ENCODE measurements at places on chromosomes 3 and 15.

GRCh38 chr3:20008646-20009045, 3.4 kb downstream of the PP2D1 start:
- no peak for DNase-seq

DNA sequence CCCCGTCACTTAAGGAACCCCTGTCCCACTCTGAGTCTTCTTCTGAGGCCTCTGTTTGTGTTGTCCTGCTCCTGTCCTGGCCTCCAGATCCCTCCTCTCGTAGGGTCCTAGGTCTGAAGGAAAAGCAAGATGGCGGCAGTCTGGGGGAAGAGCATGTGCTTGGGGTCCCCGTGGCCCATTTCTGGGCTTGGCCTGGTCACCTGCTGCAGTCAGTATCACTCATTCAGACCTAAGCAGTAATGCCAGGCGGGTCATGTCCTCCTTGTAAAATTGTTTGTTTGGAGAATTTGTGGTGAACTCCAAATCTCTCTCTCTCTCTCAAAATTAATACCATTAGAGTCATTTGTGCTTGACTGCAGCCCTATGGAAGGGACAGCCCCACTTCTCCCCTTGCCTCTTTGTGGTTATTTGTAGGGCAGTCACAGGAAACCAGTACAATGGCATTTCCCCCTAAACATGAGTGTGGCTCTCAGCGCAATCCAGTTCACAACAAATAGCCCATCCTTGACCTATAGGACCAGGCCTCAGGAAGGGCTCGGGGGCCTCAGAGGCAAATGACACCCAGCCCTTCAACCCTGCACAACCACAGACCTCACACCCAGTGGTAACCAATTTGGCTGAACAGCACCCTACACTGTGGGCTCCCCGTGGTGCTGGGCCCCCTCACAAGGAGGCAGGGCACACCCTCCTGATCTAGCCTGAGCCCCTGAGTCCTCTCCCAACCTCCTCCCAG, 173.5 kb downstream of the OR4M2 start:
- DNase-seq: no peak

DNA sequence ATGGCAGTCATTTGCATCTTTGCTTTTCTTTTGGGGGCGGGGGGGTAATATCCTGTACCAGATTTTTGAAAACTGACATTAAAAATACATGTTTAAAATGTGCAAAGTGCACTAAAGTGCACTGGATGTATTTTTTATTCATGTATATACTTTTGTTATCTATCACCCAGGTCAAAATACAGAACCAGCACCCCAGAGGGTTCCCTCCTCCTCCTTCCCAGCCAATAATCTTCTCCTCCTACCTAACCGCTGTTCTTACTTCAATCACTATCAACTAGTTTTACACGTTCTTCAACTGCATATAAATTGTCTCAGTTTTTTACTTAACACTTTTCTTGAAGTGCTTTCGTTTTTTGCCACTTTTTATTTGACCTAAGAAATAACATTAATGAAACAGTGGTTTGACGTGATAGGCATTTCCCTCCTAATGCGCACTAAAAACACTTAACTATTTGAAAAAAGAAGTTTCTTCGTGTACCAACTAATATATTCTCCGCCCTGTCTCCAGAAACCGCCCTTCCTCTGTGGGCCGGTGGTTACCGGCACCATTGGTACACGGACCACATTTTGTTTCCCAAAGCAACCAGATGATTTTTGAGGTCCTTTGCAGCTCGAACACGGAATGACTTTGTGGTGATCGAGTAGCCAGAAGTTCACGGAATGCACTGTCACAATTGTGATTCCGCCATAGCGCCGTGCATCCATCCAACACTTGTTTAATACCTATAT, 836 bp upstream of the AKAP13 start:
- DNase-seq: no peak

DNA sequence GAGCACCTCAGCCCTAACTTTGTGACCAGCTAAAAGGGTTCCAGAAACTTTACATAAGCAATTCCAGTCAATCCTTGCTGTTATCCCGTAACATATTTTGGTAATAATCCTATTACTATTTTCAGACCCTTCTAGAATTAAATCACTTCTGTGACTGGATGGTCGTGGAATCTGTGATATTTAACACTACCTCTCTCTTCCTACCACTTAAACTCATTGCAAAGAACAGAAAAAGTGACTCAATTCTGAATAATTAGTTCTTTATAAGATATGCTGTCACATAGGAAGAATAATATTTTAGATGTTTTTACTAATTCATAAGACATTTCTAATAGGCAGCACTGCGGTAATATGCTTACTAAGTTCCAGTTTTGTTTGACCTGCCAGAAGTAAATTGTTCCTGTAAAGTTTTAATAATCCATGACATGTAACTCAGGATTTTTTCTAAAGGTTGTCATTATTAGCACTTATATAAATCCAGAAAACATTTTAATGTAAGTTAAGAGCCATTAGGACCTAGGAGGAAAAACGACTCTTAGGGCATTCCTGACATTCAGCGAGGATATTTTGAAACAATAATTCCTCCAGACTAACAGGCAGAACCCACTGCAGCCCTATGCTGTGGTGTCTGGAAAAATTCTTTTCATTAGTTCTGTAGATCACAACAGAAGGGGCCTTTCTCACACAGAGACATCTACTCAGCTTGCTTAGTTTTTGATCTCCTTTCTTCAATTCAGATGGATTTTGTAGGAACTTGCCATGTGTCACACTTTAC, 113.3 kb upstream of the MBNL1 start:
- DNase-seq: peak; percentile 75

GRCh38 chr3:160810362-160811236, 54.6 kb downstream of the PPM1L start:
- DNase-seq: peak; percentile 22

DNA sequence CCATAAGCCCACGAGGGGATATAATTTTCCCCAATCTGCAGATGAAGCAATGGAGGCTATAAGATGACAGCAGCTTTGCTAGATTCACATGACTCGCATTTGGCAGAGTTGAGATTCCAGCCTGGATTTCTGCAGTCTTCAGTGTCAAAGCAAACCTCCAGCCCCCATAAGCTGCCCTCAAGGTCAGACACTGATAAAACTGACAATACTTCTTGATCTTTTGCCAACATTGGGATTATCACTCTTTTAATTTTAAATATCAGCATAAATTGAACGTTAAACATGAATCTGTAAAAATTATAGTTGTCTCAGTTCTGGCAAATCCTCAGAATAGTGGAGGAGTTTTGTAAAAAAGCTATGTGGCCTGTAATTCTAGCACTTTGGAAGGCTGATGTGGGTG, 234.1 kb upstream of the TRIM42 start:
- no peak for DNase-seq

DNA sequence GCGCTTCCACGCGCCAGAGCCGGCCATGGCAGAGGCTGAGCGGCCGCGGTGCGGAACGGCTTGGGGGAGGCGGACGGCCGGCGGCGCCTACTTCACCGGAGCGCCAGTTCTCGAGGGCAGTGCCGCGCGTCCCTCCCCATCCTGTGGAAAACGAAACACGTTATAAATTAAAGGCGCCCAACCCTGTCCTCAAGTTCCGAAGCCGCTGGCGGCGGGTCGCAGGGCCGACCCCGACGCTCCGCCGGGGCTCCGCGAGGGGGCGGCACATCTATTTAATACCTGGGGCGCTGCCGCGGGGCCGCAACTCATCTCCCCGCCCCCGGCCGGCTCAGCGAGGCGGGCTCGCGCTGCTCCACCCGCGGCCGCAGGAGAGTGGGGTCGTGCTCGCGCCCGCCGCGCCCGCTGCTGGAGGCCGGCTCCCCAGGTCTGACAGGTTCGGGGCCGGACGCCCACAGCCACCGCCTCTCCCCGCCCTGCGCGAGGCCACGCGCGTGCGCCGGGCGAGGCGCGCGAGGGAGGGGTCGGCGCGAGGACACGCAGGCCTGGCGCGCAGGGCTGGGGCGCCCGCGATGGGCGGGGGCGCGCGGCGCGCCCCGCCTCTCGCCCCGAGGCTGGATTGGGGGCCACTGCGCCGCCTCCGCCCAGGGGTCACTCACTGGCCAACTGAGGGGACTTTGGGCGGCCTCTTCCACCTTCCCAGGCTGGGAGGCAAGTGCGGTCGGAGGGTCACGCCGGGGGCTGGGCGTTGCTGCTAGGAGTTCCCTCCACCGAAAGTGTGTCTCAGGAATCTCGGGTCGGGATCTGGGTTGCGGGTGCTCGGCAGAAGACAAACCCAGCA, at the start of gene SLC30A4:
Gene SLC30A4, minus strand, starts transcription at position 428 of the 838 bp plus-strand sequence. Its CDS starts 401 bp downstream, at position 27.
- peak; percentile 54 for DNase-seq

DNA sequence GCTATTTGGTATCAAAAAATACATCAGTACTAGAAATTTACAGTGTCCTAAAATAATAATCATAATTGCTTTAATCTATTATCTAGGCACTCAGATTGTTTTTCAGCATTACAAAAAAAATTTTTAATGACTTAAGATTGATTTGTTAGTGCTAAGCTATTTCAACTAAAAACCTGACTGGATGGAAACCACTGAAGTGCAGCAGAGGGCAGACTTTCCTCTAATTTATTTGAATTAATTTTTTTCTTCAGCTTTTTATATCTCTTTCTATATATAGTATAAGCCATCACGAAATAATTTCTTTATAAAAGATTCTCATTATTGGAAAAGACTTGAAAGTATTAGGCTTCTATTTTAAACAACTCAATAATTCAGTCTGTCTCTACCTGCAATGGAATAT, 131.4 kb downstream of the IQCH start:
- no peak for DNase-seq

- peak; percentile 25 for DNase-seq
These were observed 65.1 kb downstream of the GOLIM4 start for GRCh38 chr3:168030577-168030976.

DNA sequence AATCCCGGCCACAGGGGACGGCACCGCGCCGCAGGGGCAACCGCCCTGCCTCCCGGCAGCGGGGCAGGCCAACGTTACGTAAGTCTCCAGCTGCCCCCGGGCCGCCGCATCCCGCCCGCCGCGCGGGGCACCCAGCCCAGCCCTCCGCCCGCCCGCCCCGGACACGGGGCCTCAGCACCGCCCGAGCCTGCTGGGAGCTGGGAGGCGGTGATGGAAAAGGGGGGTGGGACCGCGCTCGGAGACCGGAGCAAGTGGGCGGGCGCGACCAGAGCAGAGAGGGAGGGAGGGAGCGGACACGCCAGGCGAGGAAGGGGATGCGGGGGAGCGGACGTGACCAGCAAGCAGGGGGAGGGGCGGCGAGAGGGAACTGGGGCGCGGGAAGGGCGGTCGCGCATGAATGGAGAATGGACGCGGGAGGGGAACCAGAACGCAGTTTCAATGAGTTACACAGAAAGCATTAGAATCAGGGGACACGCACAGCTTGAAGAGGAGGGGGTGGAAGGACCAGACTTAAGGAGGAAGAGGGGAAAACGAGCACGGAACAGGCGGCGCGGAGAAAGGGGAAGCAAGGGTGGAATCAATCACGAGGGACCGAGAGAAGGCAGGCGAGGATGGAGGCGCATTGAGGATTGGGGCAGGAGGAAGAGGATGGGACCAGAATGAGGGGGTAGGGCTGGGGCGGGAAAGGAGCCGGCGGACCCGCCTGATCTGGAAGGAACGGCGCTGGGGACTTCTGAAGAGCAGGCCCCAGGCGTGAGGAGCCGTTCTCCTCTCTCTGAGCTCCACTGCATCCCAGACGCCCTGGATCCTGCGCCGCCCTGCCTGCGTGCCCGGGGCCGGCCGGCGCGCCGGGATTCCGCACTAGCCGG, 559 bp downstream of the PKM start:
- DNase-seq: peak; percentile 95

DNA sequence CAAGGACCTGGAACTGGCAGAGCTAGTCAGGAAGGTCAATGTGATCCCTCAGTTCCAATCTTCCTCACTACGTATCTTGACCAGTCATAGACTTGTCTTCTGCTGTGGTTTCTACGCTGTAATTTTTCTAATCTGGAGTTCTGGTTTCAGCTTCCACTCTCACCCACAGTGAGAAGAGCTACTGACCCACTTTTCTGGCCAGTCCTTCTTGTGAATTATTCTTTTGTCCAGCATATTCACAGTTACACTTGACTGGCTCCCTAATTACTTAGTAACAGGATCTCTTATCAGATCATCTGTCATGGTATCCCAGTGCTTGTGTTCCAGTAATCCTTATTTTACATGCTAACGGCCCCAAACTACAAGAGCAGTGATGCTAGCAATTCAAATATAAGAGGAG, 72.4 kb upstream of the MME start:
- DNase-seq: no peak

DNA sequence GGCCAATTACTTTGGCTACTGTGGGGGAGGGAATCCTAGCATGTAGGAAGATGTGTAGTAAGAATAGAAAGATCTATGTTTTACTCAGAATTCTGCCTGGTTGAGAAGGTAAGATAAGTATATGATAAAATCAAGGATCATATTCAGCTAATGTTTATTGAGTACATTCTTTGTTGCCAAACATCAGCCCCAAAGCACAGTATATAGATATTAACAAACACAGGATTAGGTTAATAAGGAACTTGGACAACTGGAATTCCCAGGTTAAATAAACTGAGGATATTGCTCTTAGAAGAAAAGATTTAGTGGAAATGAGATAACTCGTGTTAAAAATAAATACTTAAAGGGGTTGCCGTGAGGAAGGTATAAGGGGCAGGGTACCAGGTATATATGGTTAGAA, 129.6 kb downstream of the FILIP1L start:
- peak; percentile 22 for DNase-seq

DNA sequence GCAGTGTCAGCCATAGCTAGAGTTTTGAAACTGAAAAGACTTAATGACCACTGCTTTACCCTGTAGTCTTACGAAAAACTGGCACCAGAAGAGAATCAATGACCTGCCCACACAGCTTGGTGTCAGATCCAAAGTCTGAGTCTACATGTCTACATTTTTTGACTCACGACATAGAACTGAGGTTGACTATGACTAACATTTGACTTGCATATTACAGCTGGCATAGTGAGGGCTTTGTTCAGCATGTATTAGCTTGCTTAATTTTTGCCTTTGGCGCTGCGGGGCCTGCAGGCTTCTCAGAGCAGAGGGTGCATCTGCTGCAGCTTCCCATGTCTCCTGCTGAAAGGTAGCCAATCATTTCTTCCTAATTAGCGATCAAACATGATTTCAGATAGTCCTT, 167.0 kb downstream of the EBLN2 start:
- peak; percentile 40 for DNase-seq

GRCh38 chr3:180534828-180535227, 67.1 kb upstream of the TTC14 start:
- no peak for DNase-seq

DNA sequence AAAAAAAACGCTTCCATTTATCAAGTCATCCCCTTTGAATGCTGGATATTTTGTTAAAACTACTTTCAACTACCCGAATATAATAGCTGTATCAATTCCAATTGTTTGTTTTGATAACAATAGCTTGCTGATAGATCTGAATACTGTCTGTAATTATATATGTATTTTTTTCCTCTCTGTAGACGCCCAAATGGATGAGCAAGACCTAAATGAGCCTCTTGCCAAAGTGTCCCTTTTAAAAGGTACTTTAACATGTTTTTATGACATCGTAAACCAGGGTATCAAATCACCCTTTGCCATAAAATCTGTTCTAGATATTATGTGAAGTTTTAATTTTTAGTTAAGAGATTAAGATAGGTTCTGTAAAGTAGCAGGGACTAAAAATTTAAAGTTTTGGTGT, 111.5 kb upstream of the FLNB start:
- DNase-seq: no peak

- peak; percentile 35 for DNase-seq
These were observed 10.7 kb downstream of the GCNT3 start for GRCh38 chr15:59622289-59622688.
